Activated T-helper 1 cell treated with Interleukin-2 at 50 U/mL for 16 hours (primary cell): ENCODE measurements at places on chromosomes 12 and 14.

DNA sequence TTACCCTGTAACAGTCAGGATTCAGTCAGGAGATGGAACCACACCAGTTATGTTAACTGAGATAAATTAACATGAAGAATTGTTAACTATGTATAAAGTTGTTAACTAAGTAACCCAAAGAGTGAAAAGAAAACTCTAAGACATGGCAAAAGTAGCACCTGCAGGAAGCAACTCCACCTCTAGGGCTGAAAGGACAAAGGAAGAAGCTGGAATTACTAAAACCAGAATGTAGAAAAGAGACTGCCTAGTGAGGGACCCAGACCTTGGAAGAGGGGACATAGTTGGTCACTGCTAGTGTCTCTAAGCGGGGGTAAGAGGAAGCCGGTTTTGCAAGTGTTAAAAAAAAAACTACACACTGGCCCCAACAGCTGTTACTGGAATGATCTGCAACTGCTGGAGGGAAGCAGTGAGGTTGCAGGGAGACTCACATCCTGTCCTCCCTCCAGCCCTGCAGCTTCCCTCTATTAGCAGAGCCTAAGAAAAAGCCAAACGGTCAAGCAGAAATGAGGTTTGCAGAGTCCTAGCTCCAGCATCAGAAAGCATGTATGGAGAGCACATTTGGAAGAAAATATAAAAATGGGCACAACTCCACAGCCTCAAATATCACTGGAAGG, 39.8 kb downstream of the GPR135 start:
- no peak for DNase-seq

DNA sequence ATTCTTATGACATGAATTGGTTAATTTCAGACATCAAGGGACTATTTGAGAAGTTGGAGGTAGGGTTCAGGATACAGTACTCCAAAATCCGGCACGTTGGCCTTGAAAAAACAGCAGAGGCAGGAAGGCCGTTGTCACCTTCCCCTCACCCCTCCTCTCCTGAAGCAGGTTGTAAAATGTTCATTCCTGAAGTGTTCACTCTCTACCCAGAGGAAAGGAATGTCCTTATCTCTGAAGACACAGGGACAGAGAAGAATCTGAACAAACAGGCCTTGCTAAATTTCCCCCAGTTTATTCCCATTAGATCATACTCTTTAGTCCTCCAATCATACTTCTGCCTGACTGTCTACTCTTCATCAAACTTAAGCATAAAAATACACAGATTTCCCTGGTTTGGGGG, 313.6 kb downstream of the ZFP36L1 start:
- no peak for DNase-seq

- no peak for DNase-seq
Observed at GRCh38 chr14:23090254-23090636, 4.7 kb downstream of the ACIN1 start.

DNA sequence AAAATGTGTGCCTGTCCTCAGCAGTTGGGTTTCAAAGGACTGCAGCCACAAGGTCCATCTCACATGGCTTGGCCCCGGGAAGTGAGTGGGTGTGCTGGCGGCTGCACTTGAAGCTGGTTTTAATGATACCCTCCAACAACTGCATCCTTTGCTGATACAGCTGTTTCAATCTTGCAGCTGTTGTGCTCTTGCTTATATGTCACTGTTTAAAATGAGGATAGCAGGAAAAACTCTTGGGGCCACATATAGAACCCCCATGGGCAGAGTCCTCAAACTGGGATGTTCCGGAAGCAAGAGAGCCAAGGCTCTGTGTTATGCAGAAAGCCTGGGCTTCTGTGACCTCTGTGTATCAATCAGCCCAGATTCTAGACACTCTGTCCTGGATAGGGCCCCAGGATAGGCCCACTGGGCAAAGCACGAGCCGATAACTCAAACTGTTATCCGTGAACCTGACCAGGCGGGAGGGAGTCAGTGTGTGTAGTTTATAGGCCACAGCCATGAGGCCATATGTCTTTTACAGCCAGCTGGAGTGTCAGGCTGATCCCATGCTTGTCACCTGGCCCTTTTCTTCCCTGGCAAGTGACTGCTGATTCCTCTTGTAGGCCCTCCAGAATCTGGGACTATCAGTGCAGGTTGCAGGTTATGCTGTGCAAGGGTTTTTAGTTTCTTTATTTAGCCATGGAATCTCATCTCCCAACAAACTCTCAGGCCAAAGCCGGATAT, 74.3 kb downstream of the SSPN start:
- DNase-seq: no peak
